ENCODE measurements at places on chromosomes 16 and 17. TPM values are rescaled to one million over a fixed set of nuclear protein-coding genes. Genes with fewer than 3 reads are reported as not detected.

MED9 gene
- total RNA-seq: 13.4 TPM

GRCh38 chr17:79179334-79179733, 104.7 kb downstream of the ENGASE start:
- no peak for DNase-seq

DNA sequence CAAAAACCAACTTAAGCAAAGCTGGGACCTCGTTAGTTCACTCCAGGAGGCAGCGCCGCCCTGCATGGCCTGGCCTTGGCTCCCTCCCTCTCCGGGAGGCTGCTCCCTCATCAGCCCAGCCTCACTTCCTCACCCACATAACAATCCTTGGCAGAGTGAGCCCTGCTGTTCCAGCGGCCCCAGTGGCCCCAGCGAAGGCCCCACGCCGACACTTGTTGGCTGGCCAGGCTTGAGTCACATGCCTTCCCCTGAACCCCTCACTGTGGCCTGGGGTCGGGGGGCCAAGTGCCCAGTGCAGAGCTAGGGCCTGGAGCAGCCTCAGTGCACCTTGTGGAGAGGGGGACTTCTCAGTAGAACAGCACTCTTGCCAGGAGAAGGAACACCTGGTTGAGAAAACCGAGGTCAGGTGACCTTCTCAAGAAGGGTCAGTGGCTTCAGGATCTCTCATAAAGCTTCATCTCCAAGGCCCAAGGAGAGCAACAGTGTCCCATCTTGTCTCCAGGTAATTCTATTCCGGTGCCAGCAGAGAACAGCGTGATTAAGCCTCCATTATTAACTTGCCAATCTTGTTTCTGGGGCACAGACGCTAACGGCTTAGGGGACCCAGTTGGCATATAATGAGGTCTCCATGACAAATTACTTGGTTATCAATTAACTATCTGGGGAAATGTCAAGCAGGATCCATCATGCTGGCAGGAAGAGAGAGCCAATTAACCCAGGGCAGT, 26.8 kb downstream of the ENDOV start:
- no peak for DNase-seq

DNA sequence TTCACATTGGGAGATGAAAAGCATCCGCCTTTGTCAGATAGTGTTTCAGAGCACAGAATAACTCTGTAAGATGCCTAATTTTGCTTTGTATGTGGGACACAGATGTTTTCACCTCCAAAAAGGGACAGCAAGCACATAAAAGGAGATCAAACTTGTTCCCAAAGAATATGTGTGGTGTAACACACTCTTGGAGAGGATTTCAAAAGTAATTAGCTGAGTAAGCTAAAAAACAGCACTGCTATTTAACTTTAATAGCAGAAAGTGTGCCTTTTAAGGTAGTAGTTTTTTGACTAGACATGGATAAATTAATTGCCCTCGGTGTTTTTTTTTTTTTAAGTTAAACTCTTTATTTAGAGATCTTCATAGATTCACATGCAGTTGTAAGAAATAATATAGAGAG, 65.2 kb downstream of the COX10 start:
- no peak for DNase-seq

Measured in breast epithelium (tissue), 4 donors.